ENCODE measurements at places on chromosomes 16 and 17.

DNA sequence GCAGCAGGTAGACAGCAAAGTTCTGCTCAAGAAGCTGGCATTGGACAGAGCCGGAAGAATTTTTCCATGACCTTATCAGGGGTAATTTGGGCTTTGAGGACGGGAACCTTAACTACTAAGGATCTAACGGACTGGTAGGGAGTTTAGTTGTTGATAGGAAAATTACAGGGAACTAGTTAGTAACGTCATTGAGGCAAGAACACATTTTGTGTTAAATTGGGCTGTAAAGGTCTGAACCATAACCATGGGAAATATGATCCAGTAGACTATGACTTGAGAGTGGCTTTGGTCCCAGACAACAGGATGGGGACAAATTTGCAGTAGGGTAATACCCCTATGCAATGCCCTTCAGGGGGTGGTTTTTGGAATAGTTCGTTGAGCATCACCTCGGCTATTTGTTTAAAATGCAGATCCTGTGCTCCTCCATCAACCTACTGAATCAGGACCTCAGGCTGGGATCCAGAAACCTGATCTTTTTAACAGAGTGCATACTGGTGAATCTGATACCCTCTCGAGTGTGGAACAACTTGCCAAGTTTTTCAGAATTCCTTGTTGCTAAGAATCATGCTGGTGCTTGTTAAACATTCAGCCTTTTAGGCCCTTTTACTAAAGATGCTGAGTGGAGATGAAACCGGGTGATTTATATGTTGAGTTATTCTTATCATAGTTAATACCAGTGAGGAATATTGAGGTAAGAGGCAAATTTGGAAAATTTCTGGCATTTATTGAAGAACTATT is 255.1 kb downstream of the MAP2K6 start:
- no peak for DNase-seq

- DNase-seq = no peak
These were observed 2.3 kb downstream of the COA3 start for GRCh38 chr17:42796066-42796758.

DNA sequence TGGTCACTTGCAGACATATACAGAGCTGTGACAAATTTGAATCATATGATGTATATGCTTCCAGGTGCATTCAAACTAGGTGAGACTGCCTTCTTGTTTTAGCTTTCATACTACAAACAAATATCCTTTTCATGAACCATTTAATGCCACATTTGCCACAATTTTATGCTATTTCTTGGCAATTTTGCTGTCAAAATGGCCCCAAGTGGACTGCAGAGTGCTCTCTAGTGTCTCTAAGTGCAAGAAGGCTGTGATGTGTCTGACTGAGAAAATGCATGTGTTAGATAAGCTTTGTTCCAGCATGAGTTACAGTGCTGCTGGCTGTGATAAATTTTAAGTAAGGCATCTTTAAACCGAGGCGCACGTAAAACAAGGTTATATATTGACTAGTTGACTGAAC is 38.3 kb downstream of the CDH13 start:
- no peak for DNase-seq

DNA sequence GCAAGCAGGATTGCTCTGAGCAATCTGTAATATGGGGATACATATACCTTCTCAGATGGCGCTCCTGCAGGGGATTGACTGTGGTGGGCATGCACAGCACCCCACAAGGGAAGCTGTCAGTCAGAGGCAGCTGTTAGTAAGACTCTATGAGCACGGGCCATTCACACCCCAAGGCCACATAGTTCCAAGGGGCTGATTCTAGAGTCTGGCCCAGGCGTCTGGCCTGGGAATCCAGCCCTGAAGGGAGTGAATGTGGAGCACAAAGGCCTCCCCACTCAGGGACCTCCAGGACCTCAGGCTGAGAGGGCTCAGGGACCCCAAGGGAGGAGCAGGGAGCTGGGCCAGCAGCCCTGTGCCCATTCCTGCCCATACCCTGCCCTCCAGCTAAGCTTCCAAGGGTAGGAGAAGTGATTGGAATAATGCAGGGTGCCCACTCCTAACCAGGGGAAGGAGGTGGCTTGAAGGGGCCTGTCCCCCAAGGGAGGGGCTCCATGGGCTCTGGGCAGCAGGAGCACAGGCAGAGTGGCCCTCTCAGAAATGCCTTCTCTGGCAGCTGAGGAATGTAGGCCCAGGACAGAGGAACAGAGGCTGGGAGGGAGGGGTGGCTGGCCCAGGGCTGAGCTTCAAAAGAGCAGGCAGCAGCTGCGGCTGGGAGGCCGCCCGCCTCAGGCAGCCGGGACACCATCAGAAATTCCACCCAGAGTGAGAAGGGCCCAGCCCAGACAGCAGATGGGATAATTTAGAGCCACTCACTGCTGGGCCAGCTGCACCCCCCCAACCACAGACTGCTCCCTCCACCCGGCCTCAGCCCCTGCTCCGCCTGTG is 48.9 kb upstream of the MRPS23 start:
- no peak for DNase-seq

DNA sequence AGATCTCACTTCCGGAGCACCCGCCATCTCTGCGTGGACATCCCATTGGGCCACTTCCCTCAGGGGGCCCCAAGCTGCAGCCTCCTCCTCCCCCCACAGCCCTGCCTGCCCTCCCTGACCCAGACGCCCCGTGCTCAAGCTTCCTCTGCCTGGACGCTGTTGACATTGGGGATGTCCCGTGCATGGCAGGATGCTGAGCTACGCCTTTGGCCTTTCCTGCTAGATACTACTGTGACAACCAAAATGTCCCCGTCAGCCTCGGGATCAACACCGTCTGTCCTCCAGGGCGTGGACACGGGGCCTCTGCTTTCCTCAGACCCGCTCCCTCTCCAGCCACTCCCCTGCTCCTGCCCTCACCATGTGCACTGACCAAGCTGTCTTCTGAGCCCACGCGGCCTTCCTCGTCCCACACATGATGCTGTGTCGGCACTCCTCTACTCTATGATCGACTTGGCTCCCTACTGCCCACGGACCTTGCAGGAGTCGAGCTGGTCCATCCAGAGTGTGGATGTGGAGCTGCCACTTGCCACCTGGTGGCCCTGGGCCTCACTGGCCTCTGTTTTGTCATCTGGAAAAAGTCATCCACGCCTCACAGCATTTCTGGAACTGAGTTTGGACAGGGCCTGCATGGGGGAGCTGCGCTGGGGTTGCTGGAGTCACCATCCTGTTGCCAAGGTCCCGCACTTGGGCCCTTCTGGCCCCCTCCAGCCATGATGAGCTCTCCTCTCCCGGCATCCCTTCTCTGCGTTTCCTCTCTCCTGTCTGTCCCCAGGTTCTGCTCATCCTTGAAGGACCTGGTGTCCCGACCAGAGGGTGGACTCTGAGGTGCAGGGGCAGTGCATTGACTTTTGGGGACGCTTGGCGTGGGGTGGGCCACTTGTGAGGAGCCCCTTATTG is 221.7 kb upstream of the CIBAR2 start:
- no peak for DNase-seq

DNA sequence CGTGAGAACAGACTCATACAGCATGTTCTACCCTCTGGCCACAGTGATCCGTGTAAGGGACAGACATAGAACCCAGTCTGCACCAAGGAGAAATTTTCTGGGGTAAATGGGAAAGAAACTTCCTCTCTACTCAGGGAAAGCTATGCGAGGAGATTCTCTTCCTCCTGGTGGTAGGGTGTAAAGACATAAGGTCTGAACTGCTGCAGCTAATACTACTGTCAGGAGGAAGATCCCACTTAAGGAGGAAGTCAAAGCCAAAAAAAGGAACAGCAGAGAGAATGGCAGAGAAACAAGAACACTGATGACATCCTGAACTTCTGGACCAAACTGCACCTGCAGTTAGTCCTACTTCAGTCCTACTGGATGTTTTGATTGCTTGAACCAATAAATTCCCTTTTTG is 7.1 kb upstream of the TM4SF5 start:
- DNase-seq = no peak

DNA sequence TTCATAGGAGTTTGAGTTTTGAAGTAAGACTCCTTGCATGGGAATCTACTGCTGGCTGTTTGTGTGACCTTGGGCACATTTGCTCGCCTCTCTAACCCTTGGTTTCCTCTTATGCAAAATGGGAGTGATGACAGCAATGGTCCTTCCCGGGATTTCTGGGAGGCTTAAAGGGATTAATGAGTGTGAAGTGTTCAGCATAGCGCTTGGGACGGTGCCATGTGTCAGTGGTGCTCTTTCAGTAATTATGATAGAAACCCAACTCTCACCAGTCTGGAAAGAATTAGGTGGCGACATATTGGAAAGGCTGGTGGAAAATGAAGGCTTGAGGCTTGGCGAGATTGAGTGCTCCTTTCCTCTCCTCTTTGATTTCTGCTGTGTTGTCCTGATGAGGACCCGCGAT is 429.2 kb upstream of the EEF2KMT start:
- DNase-seq = no peak

DNA sequence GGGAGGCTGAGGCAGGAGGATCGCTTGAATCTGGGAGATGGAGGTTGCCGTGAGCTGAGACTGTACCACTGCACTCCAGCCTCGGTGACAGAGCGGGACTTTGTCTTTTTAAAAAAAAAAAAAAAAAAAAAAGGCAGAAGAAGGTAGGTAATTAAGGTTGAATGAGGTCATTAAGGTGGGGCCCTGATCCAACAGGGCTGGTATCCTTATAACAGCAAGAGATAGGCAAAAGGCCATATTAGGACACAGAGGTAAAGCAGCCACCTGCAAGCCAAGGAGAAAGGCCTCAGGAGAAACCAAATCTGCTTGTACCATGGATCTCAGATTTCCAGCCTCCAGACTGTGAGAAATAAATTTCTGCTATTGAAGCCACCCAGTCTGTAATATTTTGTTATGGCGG is 60.3 kb downstream of the SPAG9 start:
- DNase-seq = no peak

GRCh38 chr17:1460233-1460632 is 4.2 kb upstream of the CRK start:
- DNase-seq = no peak

- DNase-seq = no peak
These were observed 7.0 kb downstream of the PSME3IP1 start for GRCh38 chr16:57178793-57179212.

DNA sequence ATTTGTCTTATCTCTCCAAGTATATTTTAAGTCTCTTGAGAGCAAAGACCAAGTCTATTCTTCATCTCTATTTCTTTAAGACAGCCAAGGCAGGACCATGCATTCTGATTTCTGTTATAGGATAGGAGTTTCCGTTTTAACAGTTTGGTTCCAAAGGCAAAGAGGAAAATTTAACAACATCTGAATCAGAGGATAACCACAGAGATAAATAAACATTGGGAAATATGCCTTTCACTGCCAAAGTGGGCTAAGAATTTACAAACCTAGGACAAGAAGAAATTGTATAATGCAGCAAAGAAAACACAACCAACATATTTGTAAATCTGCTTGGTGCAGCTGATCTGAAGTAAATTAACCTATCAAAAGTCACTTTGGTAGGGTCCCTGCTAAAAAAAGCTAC is 37.7 kb downstream of the USP32 start:
- DNase-seq = no peak

GRCh38 chr17:77036841-77037381 is 103.9 kb upstream of the SEC14L1 start:
- peak; percentile 52 for DNase-seq

GRCh38 chr16:46620266-46621005 is 743 bp downstream of the SHCBP1 start:
- DNase-seq = peak; percentile 79

GRCh38 chr16:19812986-19813385 is 71.7 kb downstream of the GPRC5B start:
- no peak for DNase-seq

GRCh38 chr16:76539609-76540008 is 262.4 kb downstream of the CNTNAP4 start:
- no peak for DNase-seq

GRCh38 chr16:88761830-88762229 is 23.2 kb downstream of the PIEZO1 start:
- DNase-seq = no peak

- DNase-seq = peak; percentile 76
These were observed 75.8 kb upstream of the MED13 start for GRCh38 chr17:62140836-62141235.

- peak; percentile 69 for DNase-seq
These were observed 795 bp upstream of the HBM start for GRCh38 chr16:164827-165538.

DNA sequence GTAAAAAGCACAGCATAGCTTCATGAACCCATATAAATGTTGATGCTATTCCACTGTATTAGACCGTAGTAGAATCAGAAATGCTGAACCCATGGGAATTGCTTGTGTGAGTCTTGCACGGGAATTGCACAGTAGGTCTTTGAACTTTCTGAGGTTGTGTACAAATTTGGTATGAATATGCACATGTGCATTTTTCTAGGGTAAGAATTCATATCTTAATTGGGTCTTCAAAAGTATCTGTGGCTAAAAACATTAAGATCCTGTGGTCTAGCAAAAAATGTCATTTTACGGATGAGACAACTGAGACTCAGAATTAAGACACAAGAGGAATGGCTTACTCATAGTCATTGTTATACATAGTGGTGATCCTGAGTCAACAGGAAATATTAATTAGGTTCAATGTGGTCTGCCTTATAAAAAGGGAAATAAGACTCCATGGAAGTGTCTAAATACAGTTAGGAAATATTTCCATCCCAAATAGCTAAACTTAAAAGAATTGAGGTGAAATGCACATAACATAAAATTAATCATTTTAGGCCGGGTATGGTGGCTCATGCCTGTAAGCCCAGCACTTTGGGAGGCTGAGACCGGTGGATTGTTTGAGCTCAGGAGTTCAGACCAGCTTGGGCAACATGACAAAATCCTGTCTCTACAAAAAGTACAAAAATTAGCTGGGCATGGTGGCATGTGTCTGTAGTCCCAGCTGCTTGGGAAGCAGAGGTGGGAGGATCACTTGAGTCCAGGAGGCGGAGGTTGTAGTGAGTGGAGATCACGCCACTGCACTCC is 22.8 kb downstream of the TAOK1 start:
- DNase-seq = no peak

GRCh38 chr16:3143598-3144320 is 8.9 kb downstream of the ZNF213 start:
- DNase-seq = no peak

DNA sequence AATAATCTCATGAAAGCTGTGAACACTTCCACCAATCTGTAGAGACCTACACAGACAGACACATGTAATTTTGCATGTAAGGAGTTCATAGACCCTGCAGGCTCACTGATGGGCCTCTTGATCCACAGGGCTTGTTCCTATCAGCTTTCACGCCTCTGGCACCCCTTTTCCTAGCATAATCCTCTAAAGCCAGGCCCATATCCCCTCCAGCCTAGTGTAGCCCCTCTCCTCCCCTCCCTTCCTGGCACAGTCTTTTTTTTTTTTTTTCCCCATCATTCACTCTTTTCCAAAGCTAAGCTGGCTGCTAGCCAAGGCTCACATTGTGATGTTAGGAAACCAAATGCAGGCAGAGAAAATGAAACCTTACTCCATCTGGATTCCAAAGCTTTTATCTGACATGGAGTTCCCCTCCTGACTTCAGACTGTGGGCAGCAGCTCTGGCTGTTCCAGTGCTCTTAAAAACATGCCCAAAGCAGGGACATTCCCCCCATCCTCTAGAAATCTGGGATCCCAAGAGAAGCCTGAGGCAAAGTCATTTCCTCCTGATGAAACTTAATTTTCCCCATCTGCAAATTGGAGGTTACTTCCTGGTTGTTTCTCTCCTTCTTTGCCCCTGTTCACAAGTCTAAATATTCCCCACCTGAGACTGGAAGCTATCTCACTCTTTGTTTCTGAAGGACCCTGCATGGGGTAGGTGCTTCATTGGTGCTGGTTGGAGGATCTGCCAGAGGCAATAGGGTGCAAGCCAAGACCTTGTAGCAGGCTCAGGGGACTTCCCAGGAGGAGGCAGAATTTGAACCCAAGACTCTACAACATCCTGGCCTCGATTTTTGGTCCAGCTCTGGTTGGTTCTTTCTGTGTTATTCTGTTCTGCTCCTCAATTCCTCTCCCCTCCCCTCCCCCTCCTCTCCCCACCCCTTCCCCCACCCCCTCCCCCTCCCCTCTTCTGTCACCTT is 9.9 kb upstream of the CCL5 start:
- no peak for DNase-seq
